ENCODE measurements at places on chromosomes 1 and 21. TPM values are rescaled to one million over a fixed set of nuclear protein-coding genes. Genes with fewer than 3 reads are reported as not detected.

GRCh38 chr21:45120975-45121374 is 46.6 kb downstream of the ADARB1 start:
- no peak for DNase-seq

DNA sequence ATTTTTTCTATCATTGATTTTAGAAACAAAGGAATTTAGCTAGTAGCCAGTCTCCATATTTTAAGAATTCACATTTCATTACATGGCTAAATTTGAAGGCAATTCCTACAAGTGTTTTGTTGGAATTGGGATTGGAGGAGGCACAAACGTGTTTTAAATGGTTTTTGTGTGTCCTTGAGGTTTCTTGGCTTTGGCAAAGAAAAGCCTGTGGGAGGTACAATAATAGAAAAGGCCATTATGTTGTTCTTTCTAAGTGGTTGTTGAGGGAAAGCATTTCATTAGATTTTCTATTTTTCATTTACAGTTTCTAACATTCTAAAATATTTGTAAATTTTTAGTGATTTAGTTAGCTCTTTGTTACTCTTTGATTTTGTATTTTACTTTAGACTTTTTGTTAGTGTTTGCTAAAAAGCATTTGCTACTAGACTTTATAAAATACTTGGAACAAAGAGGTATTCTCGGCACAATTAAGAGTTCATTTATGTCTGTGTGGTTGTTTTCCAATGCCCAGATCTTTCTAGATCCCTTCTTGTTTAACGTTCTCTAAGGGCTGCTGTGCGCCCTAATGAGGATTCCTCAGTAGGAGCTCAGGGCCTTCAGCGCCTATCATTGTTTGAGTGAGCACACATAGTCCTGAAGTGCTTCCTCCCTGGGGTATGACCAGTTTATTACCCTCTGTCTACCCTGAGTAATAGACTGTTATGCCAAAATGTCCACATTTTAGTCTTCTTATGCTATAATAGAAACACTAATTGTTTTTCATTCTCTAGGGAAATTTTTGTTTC is 70.0 kb upstream of the KIAA1614 start:
- DNase-seq, result no peak

- DNase-seq, result no peak
Measured at GRCh38 chr1:2543543-2544092, 12.6 kb upstream of the TNFRSF14 start.

- no peak for DNase-seq
Measured at GRCh38 chr1:197848350-197848749, 54.1 kb upstream of the C1orf53 start.

The MROH9 gene
- not detected for total RNA-seq
